ENCODE measurements at places on chromosomes 1 and 21.

DNA sequence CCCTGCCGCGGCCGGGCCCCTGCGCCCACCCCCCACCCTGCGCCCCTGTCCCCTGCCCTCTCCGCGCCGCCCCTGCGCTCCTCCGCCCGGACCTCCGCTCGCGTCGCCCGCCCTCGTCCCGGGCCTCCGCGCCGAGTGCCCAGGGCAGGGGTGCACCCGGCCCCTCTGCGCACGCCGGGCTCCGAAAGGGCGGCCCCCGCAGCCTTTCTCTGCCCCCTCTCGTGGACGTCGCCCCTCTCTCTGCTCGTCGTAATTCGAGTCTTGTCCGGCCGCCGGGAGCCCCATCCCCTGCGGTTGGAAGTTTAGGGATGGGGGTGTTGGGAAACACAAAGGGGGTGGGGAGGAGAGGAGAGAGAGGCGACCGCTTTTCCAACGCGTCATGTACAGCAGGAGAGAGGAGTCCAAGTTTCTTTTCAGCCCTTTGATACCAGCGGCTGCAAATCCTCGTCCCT, 407 bp downstream of the GALNT2 start:
- DNase-seq, result no peak

GRCh38 chr21:38930066-38930465, 124.3 kb downstream of the ETS2 start:
- DNase-seq, result no peak

GRCh38 chr1:18324246-18324645, 156.5 kb upstream of the KLHDC7A start:
- DNase-seq, result no peak

GRCh38 chr21:37865156-37865555, 51.1 kb downstream of the KCNJ6 start:
- no peak for DNase-seq

GRCh38 chr1:158155673-158156072, 25.0 kb upstream of the CD1D start:
- no peak for DNase-seq

DNA sequence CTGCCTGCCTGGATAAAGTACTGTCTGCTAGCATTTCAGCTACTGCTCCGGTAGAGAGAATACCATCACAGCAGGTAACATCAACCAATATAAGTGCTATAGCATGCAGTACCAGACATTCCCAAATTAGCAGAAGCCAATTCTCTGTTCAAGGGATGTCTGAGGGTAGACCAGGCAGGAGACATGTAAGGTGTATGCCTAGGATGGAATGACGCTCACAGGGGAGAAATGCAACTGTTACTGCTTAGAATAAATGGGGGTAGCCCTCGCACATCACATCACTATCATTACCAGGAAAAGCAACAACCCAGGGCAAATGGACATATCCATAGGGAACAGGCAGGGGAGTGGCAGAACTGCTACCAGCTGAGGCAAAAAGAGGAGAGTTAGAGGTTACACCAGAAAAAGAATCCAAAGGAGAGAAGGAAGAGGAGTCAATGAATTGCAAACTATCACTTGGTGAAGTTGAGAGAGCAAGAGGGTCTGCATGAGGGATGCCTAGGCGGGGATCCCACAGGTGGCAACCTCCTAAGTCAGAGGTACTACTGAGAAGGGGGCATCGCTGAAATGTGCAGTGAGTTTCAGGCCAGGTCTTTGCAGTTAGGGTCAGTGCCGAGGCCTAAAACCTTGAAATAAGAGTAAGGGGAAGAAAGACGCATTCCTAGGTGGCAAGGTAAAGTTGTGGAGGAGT, 1.1 kb downstream of the UBE2Q1 start:
- no peak for DNase-seq

GRCh38 chr1:223631473-223631872, 34.0 kb downstream of the CAPN8 start:
- DNase-seq, result no peak

- no peak for DNase-seq
These were observed 990 bp downstream of the VWA5B1 start for GRCh38 chr1:20291645-20292084.

DNA sequence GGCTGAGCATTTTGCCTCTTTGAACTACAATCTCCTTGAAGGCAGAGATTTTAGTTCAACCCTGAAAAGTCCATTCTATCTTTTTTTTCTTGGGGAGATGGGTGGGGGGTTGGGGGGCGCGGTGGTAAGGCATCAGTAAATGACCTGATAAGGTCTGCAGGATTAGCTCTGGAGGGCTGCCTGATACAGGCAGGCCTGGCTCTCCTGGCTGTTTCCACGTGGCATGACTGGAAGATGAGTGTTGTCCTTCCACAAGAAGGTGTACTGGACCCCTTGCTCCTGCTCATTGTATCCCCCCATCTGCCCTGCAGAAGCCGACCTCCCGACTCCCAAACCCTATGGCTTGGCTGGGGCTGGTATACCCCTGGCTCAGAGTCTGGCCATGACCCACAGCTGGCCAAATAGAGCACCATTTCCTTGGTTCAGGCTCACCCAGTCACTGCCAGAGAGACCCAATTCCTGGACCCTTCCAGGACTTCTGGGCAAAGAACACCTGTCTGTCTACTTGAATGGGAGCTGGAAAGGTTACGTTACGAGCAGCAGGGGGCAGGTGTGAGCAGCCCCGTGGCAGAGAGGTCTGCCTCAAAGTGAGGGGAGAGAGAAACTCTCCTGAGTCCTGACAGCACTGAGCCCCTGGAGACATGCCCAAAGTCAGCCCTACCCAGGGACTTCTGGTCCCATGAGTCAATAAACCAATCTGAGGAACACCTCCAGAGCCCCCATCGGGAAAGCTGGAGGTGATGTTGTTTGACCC, 17.0 kb downstream of the DHRS3 start:
- DNase-seq, result peak; percentile 31

DNA sequence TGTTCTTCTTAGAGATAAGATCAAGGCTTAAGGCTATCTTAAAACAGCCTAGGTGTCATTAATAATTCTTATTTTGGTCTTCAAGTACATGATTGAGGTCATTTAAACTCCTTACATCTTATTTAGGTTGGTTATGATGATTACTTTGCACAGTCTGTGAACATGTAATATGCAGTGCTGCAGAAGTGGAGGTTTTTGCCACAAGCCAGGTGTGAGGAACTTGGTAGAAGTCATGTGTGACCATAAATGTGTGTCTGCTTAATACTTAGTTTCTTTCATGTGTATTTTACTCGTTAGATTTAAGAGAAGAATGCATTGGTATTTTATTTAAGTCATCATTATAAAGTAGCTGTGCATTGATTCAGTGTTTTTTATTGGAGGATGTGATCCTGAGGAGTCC, 10.1 kb downstream of the ATG4C start:
- no peak for DNase-seq

GRCh38 chr1:108034396-108034795, 69.4 kb upstream of the VAV3 start:
- DNase-seq, result no peak

DNA sequence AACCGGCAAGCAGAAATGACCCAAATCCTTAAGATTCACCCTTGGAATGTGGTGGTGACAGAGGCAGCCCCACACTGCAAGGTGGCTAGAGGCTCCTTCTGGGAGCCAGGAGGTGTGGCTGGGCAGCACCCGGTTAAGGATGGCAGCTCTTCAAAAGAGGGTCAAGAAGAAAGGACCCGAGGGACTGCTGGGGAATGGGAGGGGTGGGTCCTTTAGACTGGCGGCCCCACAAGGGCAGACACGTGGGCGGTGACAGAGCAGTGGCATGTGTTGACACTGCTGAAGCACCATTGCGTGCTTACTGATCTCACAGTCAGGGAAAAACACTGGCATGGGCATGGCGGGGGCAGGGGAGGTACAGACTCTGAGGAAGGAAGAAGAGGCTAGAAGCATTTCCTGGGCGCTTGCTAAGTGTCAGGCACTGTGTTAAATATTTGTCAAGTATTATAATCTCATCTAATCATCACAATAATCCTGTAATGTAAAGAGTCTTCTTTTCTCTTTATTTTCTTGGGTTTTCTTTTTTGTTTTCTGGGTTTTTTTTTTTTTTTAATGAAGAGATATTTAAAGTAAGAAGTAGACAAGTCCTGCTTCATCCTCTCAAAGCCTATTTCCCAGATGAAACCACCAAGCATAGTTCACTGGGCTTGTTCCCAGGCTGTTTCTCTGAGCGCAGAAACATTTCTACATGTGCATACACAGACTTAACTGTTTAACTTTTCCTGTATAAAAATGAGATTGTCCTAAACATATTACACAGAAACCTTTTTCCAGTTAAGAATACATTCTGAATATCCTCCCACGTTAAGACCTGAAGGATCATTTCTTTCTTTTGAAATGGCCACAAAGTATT, 165.8 kb upstream of the EDN2 start:
- no peak for DNase-seq

GRCh38 chr21:23936224-23936623, 1671.1 kb downstream of the MRPL39 start:
- DNase-seq, result no peak

- no peak for DNase-seq
These were observed 1.3 kb downstream of the TBX15 start for GRCh38 chr1:118986555-118987467.

GRCh38 chr1:107379826-107380225, 239.0 kb downstream of the NTNG1 start:
- no peak for DNase-seq

- DNase-seq, result no peak
These were observed 84.6 kb downstream of the NTMT2 start for GRCh38 chr1:170230323-170230722.

GRCh38 chr1:26070296-26070962, 3.0 kb upstream of the TRIM63 start:
- no peak for DNase-seq

GRCh38 chr1:223670458-223671159, 5.1 kb upstream of the CAPN8 start:
- DNase-seq, result no peak

GRCh38 chr1:101178688-101179491, 57.9 kb upstream of the S1PR1 start:
- DNase-seq, result peak; percentile 33

DNA sequence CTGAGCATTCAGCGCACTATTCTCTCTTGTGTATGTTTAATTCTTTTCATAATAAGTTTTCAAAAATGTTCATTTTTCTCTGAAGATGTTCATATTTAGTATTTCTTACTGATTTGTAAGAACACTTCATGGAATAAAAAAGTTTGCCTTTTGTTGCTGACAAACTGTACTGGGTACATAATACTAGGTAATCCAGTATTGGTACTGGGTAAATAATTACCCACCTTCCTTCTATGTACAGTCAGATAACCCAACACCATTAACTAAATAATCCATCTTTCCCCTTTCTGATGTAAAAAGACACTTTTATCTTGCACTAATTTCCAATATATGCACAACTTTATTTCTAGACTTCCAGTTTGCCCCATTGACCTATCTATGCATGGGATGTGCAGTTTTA, 23.9 kb downstream of the APP start:
- no peak for DNase-seq

GRCh38 chr1:154972517-154973343, 1.8 kb upstream of the CKS1B start:
- no peak for DNase-seq

GRCh38 chr1:11357276-11357675, 84.3 kb downstream of the UBIAD1 start:
- DNase-seq, result no peak

- no peak for DNase-seq
These were observed 38.8 kb downstream of the DDR2 start for GRCh38 chr1:162670928-162671663.

- no peak for DNase-seq
These were observed 2.5 kb upstream of the GJC2 start for GRCh38 chr1:228147151-228147693.

GRCh38 chr1:51960262-51960661, 30.2 kb downstream of the RAB3B start:
- no peak for DNase-seq

- DNase-seq, result no peak
These were observed 5.0 kb downstream of the OR10J1 start for GRCh38 chr1:159444511-159444910.

DNA sequence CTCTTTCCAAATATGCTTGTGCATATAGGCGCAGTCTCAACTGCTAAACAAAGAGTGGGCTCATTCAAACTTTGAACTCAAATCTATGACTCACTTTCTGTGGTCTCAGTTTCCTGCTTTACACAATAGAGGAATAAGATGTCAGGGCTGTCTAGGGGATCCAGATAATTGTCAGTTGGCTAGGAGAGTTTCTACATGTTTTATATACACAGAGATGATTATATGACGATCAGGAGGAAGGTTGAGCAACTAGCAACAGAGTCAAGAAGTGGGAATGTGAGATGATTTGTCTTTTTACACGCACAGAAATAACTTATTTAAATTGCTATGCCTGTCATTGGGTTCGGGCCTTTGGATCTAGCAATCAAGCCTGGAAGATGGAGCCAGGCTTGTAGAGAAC, 299.4 kb upstream of the LYPLAL1 start:
- no peak for DNase-seq

- DNase-seq, result no peak
These were observed 117.7 kb downstream of the NRDC start for GRCh38 chr1:51760872-51761271.

DNA sequence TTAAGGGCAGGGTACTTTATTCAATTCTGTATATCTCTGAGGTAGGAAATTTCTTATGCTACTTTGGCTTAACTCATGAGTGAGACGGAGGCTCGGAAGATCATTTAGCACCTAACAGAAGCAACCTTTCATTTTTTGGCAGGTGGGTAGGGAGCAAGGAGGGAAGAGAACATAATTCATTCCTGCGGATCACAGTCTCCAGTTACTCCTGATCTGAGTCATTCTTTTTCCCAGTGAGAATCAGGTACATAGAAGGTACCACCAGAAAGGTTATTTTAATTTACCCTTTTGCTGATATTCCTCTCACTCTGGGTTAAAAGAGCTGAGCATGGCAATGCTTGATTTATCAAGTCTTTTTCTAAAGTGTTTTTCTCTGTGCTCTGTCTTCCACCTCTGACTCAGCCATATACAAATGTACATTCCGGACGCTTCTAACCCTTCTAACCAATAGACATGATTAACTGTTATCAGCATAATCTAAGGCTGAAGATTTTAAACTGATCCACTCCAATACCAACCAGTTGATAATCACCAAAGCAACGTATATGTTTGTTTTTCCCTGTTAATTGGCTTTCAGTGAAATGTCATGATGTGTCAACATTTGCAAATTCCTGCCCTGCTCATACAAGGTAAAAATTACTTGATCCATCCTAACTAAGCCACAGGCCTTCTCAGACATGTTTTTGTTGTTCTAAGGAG, 271.7 kb downstream of the DUSP10 start:
- DNase-seq, result no peak

Measured in stimulated activated CD4-positive, alpha-beta T cell treated with anti-CD3 and anti-CD28 coated beads, Interleukin-15, amount 100 ng/mL, for 48 hours (primary cell).